Ovary (tissue), 10 donors: ENCODE measurements at places on chromosomes 11 and 22. TPM values are rescaled to one million over a fixed set of nuclear protein-coding genes. Genes with fewer than 3 reads are reported as not detected.

- H3K4me1 ChIP-seq: no peaks in the 10 kb centered on the region
- no peaks in the 10 kb centered on the region for H3K27me3 ChIP-seq
- H3K36me3 ChIP-seq: no peaks in the 10 kb centered on the region
- no peak for DNase-seq
- H3K27ac ChIP-seq: no peak overlapping the region
- no peak overlapping the region for H3K4me3 ChIP-seq
Measured at GRCh38 chr11:43130616-43131015, 181.2 kb upstream of the API5 start.

DNA sequence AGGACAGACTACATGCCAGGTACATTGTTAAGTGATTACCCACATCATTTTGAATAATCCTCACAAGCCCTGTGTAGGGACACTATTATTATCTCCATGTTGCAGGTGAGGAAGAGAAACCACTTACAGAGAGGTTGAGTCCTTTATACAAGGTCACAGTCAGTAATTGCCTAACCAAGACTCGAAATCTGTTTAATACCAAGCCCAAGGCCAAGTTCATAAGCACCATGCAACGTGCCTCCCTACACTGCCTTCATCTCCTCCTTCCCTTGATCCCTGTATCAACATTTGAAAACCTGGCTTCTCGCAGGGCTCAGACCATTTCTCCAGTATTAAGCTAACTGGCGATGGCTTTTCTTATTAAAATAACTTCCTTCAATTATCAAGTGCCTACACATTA is 41.7 kb upstream of the SEZ6L start:
- H3K27ac ChIP-seq: no peak overlapping the region
- no peak for DNase-seq
- H3K4me1 ChIP-seq: no peaks in the 10 kb centered on the region
- no peak overlapping the region for H3K4me3 ChIP-seq

TMEM121B gene
- polyA plus RNA-seq: 0.67 TPM

OR8D4 gene
- polyA plus RNA-seq: not detected

CLMP gene
- polyA plus RNA-seq: 11.9 TPM
